IMR-90 (cell line): ENCODE measurements at places on chromosomes 1 and 21. TPM values are rescaled to one million over a fixed set of nuclear protein-coding genes. Genes with fewer than 3 reads are reported as not detected.

GRCh38 chr1:151713044-151713443 is 3.6 kb downstream of the CELF3 start:
- DNase-seq, result no peak

DNA sequence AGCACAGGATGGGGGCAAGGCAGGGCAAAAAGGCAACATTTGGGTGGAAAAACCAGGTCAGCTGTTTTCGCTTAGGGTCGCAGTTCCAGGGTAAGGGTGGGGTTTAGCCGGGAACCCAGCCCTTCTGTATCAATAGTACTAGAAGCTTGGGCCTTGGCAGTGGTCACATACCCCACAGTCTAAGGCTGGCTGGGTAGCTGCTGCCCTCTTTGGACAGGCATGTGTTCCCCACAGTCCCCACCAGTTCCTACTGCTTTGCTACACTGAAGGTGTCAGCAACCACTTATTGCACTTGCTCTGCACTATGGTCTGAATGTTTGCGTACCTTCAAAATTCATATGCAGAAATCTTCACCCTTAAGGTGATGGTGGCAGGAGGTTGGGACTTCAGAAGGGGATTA is 349.8 kb downstream of the LTN1 start:
- no peak for DNase-seq

- DNase-seq, result no peak
These were observed 37.2 kb downstream of the RHBG start for GRCh38 chr1:156406251-156406650.

DNA sequence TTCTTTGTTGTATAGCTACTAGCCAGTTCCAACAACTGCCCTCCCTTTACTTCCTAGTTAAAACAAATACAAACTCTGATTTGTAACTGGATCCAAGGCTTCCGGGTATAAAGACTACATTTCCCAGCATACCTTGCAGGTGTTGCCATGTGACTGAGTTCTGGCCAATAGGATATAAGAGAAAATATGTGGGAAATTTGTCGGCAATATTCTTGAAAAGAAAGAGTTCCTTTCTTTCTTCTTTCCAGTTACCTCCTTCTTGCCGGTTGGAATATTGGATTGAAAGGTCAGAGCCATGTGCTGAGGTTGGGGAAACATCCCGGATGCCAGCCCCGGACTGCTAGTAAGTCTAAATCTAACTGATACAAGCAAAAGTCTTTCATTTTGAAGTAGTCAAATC is 23.0 kb upstream of the ZBTB40 start:
- DNase-seq, result peak; percentile 59

The TLR5 gene
- total RNA-seq, result under 0.01 and 0.18 TPM in 2 replicates

- DNase-seq, result no peak
These were observed 51.3 kb upstream of the PLA2G2C start for GRCh38 chr1:20237646-20238045.

DNA sequence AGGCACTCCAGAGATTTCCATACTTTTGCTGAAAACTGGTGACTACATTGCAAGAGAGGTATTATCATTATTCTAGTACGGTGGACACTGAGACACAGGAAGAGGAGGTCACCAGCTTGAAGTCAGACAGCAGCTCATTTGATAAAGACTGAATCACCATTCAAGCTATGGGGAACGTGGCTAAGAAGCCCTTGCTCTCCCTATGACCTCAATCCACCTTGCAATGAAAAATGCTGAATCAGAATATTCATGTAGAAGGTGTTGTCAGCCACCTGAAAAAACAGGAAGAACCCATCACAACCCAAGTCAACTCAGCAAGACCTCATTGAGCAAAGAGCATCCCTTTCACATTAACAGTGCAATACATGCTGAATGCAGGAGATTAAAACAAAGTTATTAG is 59.0 kb upstream of the FGGY start:
- DNase-seq, result peak; percentile 19

- no peak for DNase-seq
These were observed 121.1 kb upstream of the DUSP10 start for GRCh38 chr1:221862971-221863370.

DNA sequence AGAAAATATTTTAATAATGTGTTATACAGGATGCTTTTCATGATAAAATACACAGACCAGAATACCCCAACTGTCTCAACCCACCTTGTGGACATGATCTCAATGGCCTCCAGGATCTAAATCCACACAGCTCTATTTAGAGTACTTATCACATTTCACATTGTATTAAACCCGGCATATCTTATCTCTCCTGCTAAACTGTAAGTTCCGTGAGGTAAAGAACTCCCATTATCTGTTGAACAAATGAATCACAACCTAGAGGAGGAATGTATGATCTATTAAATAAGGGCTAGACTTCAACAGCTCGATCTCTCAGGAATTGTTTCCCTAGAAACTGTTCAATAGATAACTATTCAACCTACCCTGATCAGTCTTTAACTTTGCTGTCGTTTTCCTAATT is 6.9 kb downstream of the ETV3 start:
- no peak for DNase-seq

The MSH4 gene
- under 0.01 TPM in 2 replicates for total RNA-seq

GRCh38 chr1:151277249-151277648 is 4.8 kb upstream of the ZNF687 start:
- DNase-seq, result no peak

- DNase-seq, result no peak
These were observed 82.9 kb upstream of the ACTL8 start for GRCh38 chr1:17672226-17672625.

DNA sequence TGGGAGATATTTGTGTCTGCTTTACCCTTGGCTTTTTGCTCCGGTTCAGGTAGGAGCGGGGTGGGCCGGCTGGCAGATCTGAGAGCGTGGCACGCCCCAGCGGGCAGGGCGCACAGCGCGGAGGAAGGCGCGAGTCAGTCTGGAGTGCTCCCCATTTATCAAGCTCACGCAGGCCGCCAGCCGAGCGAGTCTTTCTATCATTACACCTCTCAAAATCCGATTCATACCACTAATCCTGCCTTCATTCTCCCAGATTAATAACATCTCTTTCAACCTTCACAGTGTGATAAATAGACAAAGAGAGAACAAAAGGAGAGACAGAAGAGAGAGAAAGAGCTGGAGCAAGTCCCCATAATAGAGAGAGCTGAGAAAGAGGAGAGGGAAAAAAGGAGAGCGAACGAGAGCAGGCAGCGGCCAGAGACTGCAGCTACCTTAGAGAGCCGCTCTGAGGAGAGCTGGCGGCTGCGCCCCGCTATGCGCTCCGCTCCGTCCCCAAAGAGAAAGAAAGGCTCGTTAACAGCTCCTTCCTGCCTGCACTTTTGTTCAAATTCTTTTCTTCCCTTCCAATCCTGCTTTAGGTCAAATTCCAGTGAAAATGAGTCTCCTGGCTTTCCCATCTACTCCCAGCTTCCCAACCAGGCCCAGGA is 48.0 kb downstream of the DMAP1 start:
- no peak for DNase-seq

- no peak for DNase-seq
These were observed 19.8 kb downstream of the PGLYRP3 start for GRCh38 chr1:153292740-153293479.

The CHIA gene
- total RNA-seq, result not detected in 2 replicates

The GCSAML gene
- total RNA-seq, result not detected in 2 replicates

DNA sequence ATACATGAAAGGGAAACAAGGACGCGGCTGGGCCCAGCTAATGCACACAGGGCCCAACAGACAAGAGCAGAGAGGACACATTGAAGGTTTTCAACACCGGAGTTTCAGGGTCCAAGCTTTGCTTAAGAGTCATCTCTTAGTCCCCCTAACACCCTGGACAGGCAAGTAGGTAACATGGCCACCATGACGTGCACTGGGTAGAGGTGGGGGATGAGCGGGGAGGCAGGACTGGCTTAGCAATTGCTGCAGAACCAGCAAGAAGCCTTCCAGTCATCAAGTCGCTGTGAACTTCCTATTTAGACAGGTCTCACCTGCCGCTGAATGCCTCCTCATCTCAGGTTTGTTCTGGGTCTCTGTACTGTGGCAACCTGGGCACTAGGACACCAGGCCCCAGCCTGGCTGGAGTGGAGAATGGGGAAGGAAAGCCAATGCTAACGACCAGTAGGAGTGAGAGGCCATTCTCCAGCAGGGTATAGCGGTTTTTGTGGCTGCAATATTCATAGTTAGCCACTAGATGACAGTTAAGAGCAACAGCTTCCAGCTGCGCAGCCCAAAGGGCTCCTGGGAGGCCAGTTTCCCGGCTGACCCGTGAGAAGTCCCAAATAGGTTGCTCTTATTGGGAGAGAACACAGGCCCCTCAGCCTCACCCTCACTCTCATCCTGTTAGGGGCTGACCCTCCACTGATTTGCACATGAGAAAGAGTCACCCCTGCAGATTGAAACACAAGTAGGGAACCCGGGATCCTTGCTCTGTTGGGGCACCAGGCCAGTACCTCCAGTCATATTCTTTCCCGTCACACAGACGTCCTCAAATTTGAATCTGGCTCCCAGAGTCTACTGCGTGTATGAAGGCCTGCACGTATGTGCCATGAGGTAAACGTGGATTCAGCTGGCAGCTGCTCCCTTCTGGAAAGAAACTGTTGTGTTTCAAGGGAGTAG is 6.0 kb upstream of the PIGC start:
- peak; percentile 51 for DNase-seq

- DNase-seq, result no peak
These were observed 193.0 kb upstream of the ZC3H12A start for GRCh38 chr1:37281354-37281753.

DNA sequence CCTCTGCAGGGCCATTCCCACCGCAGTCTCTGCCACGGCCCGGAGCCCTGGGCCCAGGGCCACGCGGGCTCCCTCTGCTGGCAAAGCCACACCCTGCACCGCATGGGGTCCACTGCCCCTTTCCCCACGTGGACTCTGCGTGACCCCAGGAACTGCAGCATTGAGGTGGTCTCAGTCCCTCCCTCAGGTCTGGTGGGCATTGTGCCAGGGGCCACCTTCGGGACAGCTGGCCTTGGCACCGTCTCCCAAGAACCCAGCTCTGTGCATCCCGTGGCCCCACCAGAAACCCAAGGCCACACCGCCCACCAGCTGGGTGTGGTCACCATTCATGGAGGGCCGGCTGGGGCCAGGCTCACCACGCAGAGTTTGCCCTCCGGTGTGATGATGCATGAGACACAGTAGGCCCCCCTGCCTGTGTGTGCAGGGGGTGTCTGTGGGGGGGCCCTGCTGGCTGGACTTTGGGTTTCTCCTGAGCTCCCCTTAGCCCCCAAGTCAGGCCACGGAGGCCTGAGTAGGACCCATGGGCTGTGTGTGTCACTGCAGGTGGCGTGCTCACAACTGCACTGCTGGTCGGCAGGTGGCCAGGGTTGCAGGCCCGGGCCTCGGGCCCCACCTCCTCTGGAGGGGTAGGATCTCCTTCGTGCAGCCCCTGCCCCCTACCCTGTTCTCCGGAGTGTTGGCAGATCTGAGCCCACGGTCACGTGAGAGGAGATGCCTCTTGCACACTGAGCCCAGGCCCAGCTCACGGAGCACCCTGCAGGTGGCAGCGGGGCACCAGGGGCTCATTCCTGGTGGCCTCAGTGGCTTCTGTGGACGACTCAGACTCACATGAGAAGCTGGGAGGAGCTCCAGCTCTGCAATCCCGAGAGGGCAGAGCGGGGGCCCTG is 5.8 kb downstream of the VWA1 start:
- no peak for DNase-seq

DNA sequence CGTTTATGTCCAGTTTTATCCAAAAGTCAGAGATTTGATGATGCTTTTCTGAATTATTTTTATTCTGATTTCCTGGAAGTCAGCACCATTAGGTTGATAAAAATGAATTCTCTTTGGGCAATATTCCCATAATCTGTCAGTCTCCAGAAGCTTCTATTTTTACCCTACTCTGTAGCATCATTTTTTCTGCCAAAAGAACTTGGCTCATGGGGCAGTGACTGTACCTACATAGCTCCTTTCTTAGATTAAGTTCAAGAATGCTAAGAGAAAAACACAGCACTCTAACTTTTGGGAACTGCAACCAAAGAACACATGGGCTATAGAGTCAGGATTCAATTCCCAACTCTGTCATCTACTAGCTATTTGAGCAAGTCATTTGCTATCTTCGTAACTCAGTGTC is 152.9 kb downstream of the BARHL2 start:
- no peak for DNase-seq

The PROX1 gene
- under 0.01 and 0.28 TPM in 2 replicates for total RNA-seq

- peak; percentile 13 for DNase-seq
These were observed 90.8 kb downstream of the GTF2B start for GRCh38 chr1:88800382-88801051.

The LCE1D gene
- not detected in 2 replicates for total RNA-seq
